Left colon (tissue), 2 donors: ENCODE measurements at places on chromosomes 6 and 20. TPM values are rescaled to one million over a fixed set of nuclear protein-coding genes. Genes with fewer than 3 reads are reported as not detected.

GRCh38 chr6:169169941-169170582 lies 83.6 kb downstream of the THBS2 start:
- no peak for DNase-seq

GPR63 gene
- total RNA-seq, result 1.8 TPM

ATAT1 gene
- 11.3 TPM for total RNA-seq

PSORS1C2 gene
- total RNA-seq, result not detected

WFDC5 gene
- total RNA-seq, result not detected

DNA sequence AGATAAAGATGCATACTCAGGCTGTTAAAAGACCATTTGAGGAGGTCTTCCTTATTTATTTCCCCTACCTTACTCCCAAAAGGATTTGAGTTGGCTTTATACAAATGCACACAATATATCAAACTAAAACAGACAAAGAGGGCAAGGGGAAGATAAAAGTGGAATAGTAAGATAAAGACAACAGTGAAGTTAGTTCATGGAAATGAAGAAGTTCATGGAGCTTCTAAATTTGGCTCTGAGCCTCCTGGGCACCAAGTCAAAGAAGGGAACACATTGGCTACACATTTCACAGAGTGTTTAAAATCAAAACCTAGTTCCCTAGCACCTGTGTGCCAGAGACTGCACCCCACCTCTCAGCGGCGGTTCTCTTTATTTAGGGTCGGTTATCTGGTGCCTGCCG lies 25.8 kb upstream of the ARMC2 start:
- no peak for DNase-seq

DNA sequence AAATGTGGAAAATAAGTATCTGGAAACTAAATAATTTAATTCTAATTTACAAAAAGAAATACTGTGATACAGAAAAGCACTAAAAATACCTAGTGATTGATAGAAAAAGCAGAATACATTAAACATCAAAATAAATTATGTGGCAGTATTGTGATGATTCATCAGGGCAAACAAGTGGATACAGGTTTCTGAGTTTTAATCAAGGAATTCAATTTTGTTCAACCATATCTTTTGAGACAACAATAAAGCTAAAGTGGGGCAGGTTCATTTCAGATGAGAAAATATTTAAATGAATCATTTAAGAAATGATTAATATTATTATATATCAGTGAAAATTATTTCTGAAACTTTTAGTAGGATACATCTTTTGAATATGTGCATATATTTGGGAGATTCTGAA lies 49.8 kb downstream of the GRIK2 start:
- no peak for DNase-seq
